ENCODE measurements at places on chromosomes 16 and 17. TPM values are rescaled to one million over a fixed set of nuclear protein-coding genes. Genes with fewer than 3 reads are reported as not detected.

GRCh38 chr16:35506018-35506897 lies 2046.8 kb downstream of the TP53TG3F start:
- DNase-seq, result no peak

The TBX4 gene
- not detected for total RNA-seq

DNA sequence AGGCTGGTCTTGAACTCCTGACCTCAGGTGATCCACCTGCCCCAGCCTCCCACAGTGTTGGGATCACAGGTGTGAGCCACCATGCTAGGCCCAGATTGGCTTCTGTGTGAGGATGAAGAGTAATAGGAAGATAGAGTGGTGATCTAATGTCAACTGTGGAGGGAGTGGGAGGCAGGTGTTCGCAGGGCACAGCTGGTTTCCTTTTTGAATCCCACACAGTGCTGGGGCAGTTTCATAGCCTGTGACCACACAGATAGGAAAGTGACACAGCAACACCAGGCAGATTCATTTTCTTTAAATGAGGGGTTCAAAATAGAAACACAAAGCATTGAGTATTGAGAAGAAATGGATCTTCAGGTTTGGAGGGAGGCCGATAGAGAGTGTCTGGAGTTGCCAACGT lies 540.3 kb downstream of the WWOX start:
- no peak for DNase-seq

The CLEC18A gene
- not detected for total RNA-seq

- peak; percentile 11 for DNase-seq
These were observed 72.6 kb downstream of the CLEC16A start for GRCh38 chr16:11016993-11017392.

GRCh38 chr17:77420095-77420803 lies 279.5 kb downstream of the SEC14L1 start:
- DNase-seq, result no peak

The ZPBP2 gene
- not detected for total RNA-seq

DNA sequence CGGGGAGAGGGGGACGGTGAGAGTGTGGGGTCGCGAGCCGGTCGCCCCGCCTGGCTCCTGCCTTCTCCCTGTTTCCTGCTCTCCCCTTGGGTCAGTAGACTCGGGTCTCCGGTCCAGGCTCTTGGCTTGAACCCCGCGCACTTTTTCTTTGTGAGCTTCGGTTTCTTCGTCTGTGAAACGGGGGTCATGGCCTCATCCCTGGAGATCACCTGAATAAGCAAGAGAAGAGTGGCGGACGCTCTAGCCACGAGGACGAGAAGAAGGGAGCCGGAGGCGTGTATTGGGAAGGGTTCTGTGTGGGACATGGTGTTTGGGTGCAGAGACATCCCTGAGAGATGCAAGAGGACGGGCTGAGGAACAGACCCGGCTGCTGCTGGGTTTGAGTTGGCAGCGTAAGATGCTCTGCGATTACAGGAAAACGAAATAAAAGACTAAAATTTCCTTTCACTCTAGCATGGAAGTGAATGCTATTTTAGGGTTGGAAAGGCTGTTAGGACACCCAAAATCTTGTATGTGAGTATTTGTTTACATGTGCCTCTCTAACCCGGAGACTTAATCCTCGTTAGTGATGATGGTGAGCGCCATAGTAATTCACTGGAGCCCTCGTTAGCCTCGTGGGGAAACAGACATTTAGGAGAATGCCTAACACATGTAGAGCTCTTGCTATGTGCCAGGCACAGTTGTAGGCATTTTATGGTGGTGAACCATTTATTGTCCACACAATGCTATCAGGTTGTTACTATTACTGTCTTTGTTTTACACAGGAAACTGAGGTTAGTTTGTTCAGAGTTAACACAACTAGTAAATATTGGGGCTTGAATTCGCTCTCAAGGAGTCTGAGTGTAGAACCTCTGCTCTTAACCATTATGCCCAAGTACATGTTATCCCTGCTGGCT lies 646 bp downstream of the KIF22 start:
- DNase-seq, result no peak

The AANAT gene
- total RNA-seq, result not detected

- no peak for DNase-seq
These were observed 7.9 kb downstream of the FNDC8 start for GRCh38 chr17:35129154-35129972.

The TBC1D26 gene
- total RNA-seq, result not detected

GRCh38 chr16:20410121-20410723 lies 888 bp downstream of the ACSM5 start:
- peak; percentile 32 for DNase-seq

DNA sequence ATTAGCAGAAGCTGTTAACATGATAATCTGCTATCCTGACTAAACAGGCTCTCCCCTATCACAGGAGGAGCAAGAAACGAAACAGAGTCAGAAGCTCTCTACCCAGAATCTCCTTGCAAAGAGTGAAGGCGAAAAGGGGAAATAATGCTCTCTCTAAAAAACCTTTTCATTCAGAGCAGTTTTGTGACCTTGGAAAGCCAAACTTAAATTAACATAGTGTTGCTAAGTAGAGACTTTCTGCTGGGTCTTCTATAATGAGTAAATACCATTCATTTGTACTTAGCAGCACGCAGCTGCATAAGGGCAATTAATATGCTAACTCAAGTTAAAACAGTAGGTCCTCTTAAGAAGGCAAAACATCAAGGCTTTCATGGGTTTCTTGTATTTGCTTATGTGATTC lies 101.7 kb upstream of the GPR139 start:
- DNase-seq, result no peak

GRCh38 chr17:9677411-9677810 lies 32.1 kb downstream of the USP43 start:
- DNase-seq, result no peak

DNA sequence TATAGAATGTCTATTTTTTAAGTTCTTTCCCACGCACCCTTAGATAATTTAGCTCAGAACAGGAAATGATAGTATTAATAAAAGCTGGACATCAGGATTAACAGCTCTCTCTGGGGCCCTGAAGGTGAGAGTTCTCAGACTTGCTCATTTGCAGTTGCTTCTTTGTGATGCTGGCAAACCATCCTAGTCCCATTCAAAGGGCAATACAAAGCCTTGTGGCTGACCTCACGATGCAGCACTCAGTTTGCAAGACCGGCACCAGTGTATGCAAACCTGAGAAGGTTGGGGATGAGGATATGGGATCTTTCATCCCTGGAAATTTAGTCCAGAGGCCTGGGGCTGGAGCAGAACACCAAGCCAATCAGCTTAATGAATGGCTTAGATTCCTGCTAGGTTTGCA lies 29.3 kb downstream of the STH start:
- no peak for DNase-seq

DNA sequence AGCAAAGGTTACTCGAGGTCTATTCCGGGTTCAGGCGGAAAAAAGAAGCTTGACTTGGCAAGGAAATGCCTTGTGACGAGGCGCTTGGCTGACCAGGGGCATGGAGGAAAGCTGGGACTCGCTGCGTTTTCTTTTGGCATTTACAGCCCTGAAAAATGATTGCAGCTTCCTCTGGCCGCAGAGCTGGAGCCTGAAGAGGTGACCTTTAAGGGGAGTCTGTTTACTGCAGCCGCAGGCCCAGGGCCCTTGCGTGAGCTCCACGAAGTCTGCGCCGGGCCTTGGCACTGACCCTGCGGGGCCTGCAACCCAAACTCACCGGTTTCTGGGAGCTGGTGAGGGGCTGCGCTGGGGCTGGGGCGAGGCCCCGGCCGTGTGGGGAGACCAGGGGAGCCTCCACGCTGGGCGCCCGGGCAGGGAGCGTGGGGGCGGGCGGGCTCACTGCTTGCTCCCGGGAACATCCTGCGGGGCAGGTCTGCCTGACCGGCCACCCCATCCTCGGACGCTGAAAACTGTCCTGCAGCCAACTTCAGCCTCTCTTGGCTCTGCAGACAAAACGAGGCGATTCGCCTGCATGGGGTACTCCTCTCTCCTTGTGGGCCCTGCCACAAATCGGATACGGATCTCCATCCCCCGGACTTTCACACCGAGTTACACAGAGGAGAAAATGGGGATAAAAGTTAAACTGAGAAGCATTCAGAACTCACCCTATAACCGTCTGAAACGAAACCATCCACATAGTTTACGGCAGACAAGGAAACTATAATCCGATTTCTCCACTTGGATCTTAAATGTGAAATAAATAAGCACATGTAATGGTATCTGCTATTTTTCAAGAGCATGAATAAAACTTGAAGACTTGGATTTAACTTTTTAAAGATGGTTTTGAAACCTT lies 206.3 kb upstream of the FOXF1 start:
- DNase-seq, result peak; percentile 66

The JMJD6 gene
- total RNA-seq, result 10.5 TPM

- DNase-seq, result no peak
These were observed 561.6 kb upstream of the PSMD7 start for GRCh38 chr16:73735018-73735417.

- no peak for DNase-seq
These were observed 302.2 kb downstream of the FOXL1 start for GRCh38 chr16:86880316-86881117.

- DNase-seq, result no peak
These were observed 22.6 kb upstream of the AXIN2 start for GRCh38 chr17:65583921-65584603.

DNA sequence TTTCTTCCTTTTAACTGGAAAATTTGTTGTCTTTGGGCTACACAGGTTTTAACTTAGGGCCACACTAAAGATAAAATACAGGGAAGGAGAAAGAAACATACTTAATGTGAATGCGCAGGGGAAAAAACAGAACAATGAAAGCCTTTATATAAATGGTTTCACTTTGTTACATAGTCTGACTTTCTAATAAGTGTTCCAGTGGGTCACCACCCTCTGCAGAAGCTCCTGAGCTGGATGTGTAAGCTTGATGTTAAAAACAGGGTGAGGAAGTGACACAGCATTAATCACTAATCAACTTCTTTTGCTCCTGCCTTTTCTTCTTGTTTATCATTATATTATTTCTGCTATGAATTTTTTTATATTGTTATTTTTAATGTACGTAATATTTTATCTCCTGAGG lies 445.6 kb upstream of the CA10 start:
- peak; percentile 12 for DNase-seq

DNA sequence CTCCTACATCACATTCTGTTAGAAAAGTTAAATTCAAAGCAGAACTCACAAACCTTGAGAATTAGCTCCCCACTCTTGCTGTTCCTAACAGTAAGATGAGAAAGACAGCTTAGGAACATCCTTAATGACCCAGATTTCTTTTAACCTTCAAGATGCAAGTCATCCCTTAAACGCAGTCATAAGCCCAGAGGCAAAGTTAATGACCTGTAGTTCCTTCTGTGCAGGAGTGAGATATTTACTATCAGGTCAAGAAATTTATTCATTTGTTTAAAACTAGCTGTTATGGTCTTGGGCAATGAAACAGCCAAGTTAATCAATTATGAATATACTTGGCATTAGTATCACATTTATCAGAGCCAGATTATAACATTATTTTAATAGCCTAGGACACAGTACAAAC lies 37.1 kb downstream of the NXPH3 start:
- DNase-seq, result no peak

The CACNA1G gene
- total RNA-seq, result not detected

DNA sequence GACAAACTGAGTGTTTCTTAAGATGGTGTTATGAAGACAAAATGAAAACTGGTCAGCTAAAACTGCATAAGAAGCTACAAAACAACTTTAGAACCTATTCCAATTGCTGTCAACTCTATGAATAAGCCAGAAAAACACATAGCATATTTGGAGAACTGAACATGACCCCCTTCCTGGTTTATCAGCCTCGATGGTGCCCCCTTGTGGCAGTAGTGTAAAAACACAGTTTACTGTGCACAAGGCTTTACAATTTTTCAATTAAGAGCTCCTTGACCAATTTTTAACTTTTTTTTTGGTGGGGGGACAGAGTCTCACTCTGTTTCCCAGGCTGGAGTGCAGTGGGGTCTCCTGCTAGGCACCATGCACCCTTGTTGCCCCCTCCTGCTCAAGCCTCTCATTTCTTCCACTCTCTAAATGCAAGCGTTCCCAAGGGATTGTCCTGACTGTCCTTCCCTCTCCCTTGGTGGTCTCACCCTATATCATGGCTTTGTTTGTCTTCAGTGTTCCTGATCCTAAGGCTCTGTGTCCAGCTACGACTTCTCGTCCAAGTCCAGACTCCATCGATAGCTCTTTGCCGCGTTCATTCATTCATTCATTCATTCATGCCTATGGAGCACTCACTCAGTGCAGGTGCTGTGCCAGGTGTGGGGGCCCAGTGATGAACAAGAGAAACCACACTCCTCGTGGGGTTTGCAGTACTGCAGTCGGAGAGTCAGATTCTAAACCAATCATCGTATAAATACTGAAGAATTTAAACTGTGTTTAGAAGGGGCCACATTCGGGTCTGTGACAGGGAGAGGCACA lies 7.5 kb downstream of the EIF1 start:
- peak; percentile 73 for DNase-seq

DNA sequence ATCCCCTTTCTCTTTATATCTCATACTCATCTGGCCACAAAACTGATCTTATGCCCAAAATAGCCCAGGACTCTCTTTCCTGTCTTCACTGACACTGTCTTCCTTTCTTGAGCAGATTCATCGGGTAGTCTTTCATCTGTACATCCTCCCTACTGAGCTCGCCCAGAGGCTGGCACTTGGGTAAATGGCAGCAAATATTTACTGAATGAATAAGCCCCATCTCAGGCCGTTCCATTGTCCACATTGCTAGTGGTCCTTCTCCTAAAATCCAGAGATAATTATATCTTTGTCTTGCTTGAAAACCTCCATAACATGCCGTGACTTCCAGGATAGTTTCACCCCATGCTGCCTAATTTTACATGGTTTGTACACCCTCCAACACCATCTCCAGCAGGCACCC lies 158.1 kb upstream of the SDK2 start:
- no peak for DNase-seq

DNA sequence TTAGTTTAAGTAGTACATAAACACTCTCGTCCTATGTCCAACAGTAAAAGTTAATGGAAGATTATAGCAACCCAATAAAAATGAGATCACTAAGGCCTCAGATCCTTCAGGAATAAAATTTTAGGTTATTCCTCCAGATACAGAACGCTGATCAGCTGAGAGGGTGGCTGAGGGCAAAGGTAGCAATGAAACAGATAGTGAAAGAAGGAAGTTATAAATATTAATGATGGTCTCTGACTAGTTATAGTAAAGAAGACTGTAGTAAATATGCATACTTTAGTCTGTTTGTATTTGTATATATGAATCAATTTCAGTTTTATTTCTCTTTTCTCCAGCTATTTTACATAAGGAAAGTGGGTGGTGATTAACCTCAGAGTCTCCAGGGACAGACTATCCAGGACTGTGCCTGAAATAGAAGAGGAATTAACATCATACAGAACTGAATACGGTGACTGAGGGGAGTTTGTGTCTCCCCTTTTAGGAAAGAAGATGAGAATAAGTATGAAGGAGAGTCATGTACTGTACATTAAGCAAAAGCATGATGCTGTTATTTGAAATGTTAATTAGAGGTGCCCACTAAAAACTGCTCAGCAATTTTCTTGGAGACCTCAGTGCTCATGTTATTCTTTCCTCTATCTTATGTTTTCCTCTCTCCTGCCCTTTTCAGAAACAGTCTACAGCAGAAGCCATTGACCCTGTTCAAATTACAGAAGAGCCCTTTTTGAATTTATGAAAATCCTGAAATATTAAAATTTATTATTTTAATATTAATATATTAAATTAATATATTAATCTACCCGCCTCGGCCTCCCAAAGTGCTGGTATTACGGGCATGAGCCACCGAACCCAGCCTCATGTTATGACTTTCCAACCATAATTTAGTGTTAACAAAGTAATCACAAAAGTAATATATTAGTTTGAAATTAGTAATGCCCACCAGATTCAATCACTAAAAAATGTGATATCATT lies 36.5 kb upstream of the DHRS7B start:
- DNase-seq, result no peak
